Hematopoietic multipotent progenitor cell treated with erythropoietin and hydrocortisone succinate and interleukin-3 and kit ligand, for 8 days (in vitro differentiated cells): ENCODE measurements at places on chromosomes 6 and 20.

- no peak for DNase-seq
Measured at GRCh38 chr6:65545920-65546319, 161.1 kb downstream of the EYS start.

DNA sequence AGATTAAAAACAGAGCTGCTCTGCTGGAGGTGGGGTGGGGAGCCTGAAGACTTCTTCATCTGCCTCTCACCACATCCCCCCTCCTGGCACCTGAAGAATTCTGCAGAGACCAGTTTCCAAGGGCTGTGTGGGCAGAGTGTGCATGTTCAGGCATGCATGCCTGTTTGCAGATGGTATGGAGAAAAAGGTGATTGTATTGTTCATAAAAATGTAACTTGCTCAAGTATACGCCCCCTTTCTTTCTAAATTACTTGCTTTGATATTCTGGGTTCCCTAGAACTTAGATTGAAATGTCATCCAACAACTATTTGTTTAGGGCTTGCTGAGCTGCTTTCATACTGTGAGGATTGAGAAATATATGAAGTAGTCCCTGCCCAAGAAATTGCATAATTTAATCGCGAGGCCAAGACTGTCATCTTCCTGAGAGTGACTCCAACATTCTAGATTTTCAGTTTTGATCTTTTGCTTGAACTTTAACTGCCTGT lies 83.6 kb downstream of the LCA5 start:
- DNase-seq = no peak

DNA sequence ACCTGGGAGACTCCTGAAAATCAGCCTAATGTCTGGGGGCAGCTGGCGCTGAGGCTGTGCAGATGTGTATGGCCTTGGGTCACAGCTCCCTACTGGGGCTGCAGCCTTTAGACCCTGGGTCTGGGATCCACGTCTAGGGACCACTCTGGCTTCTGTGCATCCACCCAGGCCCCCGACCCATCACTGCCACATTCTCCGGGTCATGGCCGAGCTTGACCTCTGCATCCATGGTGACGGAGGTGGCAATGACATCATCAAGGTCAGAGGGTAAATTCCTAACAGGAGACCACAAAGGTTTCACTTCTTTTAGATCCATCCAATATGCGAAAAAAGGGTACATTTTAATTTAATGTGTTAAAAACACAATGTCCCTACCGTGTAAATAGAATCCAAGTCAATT lies 14.5 kb upstream of the PCMTD2 start:
- DNase-seq = no peak

- no peak for DNase-seq
Measured at GRCh38 chr6:52543729-52544601, 32.9 kb downstream of the TRAM2 start.

DNA sequence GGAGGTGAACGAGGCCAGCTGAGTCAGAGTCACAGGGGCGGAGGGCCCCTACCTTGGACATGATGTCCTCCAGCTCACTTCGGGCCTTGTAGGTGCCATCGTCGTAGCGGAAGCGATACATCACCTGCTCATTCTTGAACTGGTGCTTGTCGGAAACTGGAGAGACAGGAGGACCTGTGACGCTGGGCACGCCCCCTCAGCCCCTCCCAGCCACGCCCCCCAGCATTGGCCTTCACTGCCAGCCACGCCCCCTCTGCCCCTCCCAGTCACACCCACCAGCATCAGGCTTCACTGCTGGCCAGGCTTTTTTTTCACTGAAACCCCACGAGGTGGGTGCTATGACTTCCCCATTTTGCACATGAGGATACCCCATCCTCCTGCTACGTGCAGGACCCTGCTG lies 148.2 kb downstream of the PREX1 start:
- DNase-seq = peak; percentile 11

GRCh38 chr6:38337819-38338465 lies 301.8 kb downstream of the BTBD9 start:
- no peak for DNase-seq

- no peak for DNase-seq
Measured at GRCh38 chr20:47125758-47126591, 230.5 kb downstream of the ZMYND8 start.

DNA sequence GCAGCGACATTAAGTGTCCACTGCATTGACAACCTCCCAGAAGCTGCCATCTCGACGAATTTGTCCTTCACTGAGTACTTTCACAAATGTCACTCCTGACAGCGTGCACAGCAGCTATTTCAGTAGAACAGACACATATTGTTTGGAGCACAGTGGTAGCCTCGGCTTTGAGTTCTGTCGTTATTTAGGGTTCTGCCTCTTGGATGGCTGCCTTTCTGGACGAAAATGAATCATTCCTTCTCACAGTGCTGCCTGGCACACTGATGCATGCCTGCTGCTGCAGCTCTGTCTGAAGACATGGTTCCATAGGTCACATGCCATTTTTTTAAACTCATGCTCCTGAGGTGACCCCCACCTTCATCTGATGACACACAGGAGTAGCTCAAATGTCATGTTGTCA lies 477.0 kb downstream of the C6orf118 start:
- DNase-seq = no peak

DNA sequence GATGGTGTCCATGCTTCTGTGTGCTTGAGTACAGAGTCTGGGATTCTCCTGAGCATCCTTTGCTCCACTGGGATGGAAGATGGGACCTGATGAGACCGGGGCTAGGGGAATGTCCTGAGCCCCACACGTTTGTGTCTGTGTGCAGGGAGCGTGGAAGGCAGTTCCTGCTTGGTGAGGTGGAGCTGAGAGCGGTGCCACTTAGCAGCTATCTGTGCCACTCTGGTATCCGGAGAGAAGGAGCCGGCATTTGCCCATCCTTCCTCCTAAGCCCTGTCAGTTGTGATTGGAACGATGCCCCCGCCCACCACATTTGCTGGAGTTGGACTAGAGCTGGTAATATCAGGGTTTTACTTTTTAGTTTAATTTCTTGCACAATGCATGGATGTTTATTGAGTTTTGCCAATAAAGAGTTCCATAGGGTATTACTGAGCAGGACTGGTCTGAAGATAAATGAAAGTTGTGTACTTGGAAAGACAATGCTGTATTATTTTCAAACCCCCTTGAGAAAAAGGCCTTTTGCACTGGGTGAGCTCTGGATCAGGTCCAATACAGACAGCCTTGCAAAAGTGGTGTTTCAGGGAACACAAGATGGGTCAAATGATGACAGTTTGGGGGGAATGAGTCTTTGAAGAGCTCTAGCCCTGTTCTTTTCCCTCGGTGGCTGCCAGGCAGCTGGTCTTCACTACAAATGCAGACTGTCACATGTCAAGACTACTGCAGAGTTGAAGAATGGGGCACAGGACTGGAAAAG lies 130.8 kb downstream of the SYCP2 start:
- DNase-seq = no peak

DNA sequence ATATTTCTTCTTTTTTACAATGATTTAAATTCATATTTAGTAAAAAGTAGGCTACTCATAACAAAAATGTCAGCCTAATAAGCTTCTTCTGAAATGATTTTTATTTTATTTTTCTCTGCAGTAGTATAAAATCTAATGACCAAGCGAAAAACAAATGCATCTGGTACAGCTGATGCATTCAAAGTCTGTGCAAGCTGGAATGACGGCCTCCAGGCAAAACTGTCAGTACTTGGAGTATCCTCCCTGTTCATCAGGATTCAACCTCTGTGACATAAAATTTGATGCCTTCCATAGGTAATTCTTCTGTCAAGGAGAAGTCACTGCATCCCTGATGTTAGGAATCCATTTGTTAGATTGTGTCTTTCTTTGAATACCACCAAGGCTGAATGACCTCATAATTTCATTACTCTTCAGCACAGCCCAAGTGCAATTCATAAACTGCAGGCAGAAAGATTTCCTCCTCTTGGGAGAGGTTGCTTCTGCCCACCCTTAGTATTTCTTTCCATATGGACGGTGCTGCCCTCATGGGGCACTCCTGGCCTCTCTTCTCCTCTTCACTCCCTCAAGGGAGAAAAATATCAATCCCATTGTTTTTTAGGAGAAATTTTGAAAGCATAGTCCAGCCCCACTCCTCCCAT lies 146.4 kb upstream of the STXBP5 start:
- no peak for DNase-seq

GRCh38 chr6:166244353-166245045 lies 63.7 kb downstream of the PRR18 start:
- DNase-seq = no peak

DNA sequence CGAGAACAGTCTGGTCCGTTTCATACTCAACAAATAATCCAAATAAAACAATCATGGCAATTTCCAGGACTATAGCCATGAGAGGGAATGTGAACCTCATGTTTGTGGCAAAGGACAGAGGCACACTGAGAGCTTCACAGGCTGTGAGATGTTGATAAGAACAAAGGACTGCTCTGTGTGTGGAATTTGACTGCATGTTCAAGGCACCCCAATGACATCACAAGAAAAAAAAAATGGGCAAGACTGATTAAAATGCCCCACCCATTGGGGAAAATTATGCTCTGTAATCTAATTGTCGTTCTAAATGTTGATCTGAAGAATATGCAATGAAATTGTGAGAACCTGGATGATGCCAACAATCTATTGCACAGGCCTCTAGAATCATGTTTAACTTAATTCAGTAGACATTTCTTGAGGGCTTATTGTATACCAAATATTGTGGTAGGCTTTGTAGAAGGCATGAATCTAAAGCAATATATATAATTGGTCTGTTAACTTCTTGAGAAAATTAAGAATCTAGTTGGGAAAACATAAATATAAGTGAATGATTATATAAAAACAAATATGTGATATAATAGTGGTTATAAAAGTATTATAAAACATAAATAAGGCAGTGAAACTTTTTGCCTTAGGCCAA lies at the start of gene RHAG:
Gene RHAG, minus strand, starts transcription at position 127 of the 637 bp plus-strand sequence. Its CDS starts 27 bp downstream, at position 100.
- peak; percentile 99 for DNase-seq

- no peak for DNase-seq
Measured at GRCh38 chr6:19515939-19516338, 321.2 kb upstream of the ID4 start.

DNA sequence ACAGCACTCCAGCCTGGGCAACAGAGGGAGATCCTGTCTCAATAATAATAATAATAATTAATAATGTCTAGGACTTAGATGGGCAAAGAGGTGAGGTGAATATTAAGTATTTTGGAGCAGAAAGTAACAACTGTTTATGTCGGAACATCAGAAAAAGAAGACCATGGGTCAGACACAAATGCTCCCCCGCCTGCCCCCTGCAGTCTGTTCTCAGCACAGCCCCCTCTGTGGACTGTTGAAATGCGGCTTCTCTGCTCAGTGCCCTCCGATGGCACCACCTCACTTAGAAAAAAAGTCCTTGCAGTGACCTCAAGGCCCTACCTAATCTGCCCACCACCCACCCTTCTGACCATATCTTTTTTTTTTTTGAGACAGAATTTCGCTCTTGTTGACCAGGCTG lies 5.2 kb upstream of the ETV7 start:
- DNase-seq = no peak

GRCh38 chr6:125950293-125950692 lies 6.3 kb upstream of the HINT3 start:
- DNase-seq = no peak

DNA sequence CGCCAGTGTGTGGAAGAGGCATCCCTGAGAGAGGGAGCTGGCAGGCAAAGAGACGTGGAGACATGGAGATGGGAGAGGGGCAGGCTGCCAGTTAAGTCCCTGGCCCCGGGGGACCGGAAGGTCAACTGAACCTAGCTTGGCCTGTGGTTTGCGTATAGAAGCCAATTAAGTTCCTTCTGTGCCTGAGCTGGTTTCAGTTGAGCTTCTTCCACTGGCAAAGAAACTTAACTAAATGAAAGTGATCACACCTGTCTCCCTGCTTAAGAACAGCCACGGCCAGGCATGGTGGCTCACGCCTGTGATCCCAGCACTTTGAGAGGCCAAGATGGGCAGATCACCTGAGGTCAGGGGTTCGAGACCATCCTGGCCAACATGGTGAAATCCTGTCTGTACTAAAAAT lies 26.7 kb upstream of the NNAT start:
- no peak for DNase-seq

DNA sequence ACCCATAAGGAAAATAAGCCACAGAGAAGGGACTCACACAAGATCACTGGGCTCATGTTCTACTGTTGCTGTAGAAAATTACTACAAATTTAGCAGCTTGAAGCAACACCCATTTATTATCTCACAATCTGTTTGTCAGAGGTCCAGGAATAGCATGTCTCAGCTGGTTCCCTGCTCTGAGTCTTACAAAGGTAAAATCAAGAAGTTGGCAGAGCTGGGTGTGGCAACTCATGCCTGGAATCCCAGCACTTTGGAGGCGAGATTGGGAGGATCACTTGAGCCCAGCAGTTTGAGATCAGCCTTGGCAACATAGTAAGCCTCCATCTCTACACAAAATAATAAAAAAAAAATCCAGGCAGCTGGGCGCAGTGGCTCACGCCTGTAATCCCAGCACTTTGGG lies 28.5 kb upstream of the ZNF831 start:
- DNase-seq = no peak

DNA sequence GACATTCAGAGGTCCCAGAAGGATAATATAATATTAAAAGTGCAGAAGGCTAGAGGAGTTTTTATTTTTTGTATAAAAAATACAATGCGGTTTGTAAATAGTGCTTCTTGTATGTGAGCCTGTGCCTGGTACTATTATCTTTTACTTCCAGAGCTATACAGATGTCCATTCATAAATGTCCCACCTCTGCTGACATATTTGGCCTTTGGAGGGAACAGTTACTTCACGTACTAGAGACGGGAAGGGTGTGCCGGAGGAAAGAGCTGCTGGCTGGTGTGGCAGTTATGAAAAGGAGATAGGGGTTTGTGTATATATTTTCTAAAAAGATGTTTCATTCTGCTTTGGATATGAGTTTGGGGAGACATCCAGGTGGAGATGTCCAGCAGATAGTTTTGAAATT lies 8.8 kb downstream of the CD109 start:
- no peak for DNase-seq

- no peak for DNase-seq
Measured at GRCh38 chr20:14838663-14839628, 501.5 kb upstream of the FLRT3 start.

DNA sequence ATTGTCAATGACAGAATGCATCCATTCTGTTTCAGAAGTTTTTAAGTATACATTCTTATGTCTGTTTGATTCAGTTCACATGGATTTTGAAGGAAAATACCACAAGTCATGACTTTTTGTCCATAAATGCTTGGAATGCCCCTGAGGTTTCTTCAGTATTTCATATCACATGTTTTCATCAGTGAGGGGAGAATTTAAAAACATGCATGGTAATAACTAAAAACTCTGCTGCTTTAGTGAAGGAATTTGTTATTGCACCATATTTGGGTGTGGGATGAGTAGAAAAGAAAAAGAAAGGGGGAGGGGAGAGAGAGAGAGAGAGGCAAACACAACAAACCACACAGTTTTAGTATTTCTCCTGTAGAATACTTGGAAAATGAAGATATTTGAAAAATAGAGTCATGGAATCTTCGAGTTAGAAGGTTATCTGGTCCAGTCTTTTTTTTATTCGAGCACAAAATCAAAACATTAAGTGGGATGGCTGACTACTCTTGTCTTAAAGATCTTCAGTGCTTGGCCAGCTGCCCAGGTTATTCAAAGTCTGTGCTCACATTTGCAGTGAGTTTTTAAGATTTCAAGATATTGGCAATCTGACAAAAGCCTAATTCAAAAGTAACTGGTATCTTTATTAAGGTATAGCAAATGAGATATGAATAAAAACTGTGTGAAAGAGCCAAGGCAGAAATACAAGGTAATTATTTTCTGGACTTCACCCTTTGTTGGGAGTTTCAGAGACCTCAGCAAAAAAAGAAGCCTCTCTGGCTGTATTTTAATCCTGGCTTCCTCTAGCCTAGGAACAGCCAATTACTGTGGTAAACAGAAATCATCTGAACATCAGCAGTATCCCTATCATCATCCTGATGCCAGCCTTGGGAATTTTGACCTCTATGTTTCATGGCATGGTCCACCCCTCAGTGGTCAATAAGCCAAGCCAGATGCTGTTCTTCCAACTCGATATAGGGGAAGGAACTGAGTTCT lies 687.9 kb upstream of the CITED2 start:
- DNase-seq = peak; percentile 23
